Upper lobe of right lung (tissue), 1 donor: ENCODE measurements at places on chromosomes 16 and 17. TPM values are rescaled to one million over a fixed set of nuclear protein-coding genes. Genes with fewer than 3 reads are reported as not detected.

- H3K36me3 ChIP-seq = peaks cover 54% of the 10 kb centered on the region
- H3K27me3 ChIP-seq = no peaks in the 10 kb centered on the region
- peaks cover 22% of the 10 kb centered on the region for H3K4me1 ChIP-seq
- no peak for DNase-seq
- peak overlapping the region; percentile 100 for H3K27ac ChIP-seq
Observed at GRCh38 chr17:41689497-41690299, 1.0 kb downstream of the EIF1 start.

GRCh38 chr16:31141489-31142108 is 6.1 kb upstream of the PRSS8 start:
- H3K4me1 ChIP-seq = peaks cover 18% of the 10 kb centered on the region
- no peaks in the 10 kb centered on the region for H3K27me3 ChIP-seq

TMEM204 gene
- 69.2 TPM for total RNA-seq

PRR35 gene
- not detected for total RNA-seq

GRCh38 chr16:87201052-87201451 is 116.1 kb downstream of the C16orf95 start:
- H3K27me3 ChIP-seq = no peaks in the 10 kb centered on the region
- H3K4me3 ChIP-seq = no peak overlapping the region
- peaks cover 7% of the 10 kb centered on the region for H3K4me1 ChIP-seq
- H3K36me3 ChIP-seq = no peaks in the 10 kb centered on the region
- DNase-seq = no peak

NUPR1 gene
- 291 TPM for total RNA-seq

DNA sequence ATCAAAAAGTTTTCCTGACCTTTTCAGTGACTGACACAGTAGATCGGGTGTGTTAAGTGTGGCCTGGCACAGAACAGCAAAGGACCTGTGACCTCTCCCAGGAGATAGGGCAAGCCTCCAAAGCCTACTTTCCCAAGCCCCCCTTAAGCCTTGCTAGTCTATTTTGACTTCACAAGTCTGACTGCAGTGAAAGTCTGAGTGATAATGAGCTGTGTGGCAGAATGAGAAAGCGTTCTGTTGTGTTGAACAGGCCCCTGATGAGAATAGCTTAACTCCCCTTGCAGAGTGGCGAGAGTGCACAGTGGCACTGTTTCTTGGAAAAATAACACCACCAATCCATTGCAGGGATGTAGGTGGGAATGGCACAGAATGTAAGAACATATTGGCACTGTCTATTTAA is 32.8 kb downstream of the MMD start:
- H3K27ac ChIP-seq = no peak overlapping the region
- H3K4me3 ChIP-seq = no peak overlapping the region
- H3K4me1 ChIP-seq = no peaks in the 10 kb centered on the region

GRCh38 chr16:77881355-77882030 is 93.1 kb downstream of the VAT1L start:
- no peak overlapping the region for H3K4me3 ChIP-seq
- no peaks in the 10 kb centered on the region for H3K36me3 ChIP-seq
- no peaks in the 10 kb centered on the region for H3K4me1 ChIP-seq
- H3K27ac ChIP-seq = no peak overlapping the region
- no peak for DNase-seq

GRCh38 chr16:57115514-57116182 is 23.3 kb downstream of the CPNE2 start:
- H3K36me3 ChIP-seq = peaks cover 31% of the 10 kb centered on the region
- H3K4me1 ChIP-seq = peaks cover 3% of the 10 kb centered on the region
